MM.1S (cell line): ENCODE measurements at places on chromosomes 11 and 22.

- DNase-seq, result no peak
These were observed 128.2 kb downstream of the SGSM3 start for GRCh38 chr22:40498420-40499208.

DNA sequence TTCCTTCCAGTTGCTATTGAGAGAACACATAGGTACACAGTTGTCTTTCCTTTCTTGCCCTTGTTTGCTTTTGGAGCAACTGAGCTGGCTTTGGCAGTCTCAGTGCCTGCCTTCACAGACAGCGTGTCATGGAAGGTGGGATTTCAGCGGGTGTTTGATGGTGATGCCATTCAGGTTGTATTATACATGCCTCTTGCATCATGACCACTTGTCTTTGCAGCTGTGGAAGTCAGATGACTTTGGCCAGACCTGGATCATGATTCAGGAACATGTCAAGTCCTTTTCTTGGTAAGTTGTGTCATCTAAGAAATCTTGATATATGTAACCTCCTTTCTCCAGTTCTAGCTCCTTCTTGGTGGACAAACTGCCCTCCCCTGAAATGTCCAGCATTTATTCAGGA is 37.1 kb upstream of the SORL1-AS1 start:
- DNase-seq, result no peak

GRCh38 chr11:78313181-78313795 is 104.3 kb downstream of the GAB2 start:
- no peak for DNase-seq

GRCh38 chr22:30864441-30865420 is 103.8 kb downstream of the MORC2 start:
- no peak for DNase-seq
